K562 (cell line): ENCODE measurements at places on chromosomes 2 and 18.

GRCh38 chr2:45993476-45993991 lies 303.7 kb upstream of the EPAS1 start:
- DNase-seq: peak; percentile 68

GRCh38 chr18:8870528-8870927 lies 165.2 kb downstream of the MTCL1 start:
- DNase-seq: no peak

DNA sequence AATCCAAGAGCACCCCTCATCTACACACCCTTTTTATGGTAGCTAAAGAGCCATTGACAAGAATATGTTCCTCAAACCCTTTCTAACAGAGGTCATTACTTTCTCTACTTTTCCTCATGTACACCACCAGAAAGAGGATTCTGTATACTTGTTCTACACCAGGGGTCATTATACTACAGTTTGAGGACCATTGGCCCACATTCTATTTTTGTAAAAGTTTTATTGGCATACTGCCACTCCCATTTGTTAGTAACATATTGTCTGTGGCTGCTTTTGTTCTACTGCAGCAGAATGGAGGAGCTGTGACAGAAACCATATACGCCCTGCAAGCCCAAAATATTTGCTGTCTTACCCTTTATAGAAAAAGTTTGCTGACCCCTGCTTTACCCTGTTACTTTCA lies 14.3 kb downstream of the HTR2B start:
- no peak for DNase-seq

- no peak for DNase-seq
Observed at GRCh38 chr2:123438675-123439074, 586.4 kb upstream of the CNTNAP5 start.

- DNase-seq: no peak
Observed at GRCh38 chr2:25431604-25432003, 89.9 kb upstream of the DNMT3A start.

- DNase-seq: no peak
Observed at GRCh38 chr2:10151462-10151861, 28.9 kb downstream of the RRM2 start.

DNA sequence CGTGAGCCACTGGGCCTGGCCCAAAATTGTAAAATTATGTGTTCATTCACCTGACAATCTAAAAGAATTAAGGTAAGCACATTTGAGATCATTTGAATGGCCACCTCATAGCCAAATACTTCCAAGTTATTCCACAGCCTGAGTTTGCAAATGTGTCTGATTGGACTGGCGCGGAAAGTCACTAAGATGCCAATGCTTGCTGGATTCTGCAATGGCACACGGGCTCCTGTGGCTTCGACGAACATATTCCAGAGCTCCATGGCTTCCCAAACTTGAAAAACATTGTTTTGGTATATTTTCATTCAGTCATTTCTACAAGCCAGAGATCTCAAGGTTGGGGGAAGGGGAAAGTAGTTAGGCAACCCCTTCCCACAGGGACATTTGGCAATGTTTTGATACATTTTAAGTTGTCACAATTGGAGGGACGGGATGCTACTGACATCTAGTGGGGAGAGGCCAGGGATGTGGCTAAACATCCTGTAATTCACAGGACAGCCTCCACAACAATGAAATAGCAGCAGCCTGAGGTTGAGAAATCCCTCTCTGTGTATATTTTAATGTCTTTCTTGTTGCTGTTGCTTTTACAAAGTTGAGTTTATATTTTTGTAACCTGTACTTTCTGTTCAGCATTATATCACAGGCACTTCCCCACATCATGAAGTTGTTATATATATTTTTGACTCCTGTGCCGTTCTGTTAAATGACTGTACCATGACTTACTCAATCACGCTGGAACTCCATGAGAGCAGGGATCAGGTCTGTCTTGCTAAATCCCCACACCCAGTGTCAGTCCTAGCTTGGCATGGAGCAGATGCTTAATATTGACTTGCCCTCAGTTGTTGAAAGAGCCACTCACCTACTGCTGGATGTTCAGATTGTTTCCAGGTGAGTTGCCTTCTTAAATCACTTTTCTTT lies 56.9 kb downstream of the COL4A4 start:
- peak; percentile 15 for DNase-seq

DNA sequence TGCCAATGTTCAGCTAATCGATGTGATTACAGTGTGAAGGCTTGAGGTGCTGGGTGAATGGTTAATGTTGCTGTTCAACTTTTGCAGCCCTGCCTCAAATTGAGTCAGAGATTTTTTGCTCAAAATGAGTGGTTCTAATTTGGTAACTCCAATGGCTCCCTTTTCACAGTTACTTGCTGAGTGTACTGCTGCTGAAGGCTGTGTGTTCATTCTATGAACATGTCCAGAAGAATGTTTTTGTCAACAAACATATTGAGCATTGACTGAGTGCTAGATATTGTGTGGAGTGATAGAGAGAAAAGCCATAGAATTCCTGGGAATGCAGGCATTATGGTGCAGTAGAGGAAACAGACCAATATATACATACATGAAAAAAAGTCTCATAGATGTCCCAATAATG lies 39.0 kb upstream of the TCF4 start:
- DNase-seq: no peak

DNA sequence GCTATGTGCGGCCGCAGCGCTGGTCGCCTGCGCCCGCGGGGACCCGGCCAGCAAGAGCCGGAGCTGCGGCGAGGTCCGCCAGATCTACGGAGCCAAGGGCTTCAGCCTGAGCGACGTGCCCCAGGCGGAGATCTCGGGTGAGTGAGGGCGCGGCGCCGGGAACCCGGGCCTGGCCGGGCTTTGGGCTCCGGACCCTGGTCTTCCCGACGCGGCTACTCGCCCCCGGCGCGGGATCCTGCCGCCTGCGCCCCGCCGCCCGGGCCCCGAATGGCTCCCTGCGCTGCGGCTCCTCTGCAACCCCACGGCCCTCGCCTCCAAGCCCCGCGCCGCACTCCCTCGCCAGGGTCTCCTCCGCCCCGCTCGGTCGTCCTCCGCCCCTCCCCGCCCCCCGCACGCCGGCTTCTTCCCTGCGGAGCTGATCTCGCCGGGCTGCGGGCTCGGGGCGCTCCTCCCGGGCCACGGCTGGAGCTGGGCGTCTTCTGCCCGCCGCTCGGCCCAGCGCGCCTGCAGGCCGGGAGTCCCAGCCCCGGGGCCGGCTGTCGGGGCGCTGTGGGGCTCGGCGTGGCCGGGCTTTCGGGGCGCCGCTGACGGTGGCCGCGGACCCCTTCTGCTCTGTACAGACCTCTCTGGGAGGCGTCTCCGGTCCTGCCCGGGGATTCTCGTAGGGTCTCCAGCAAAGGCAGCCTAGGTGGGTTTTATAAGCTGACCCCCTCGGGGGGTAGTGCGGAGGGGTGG lies 652 bp downstream of the GPC1 start:
- no peak for DNase-seq

GRCh38 chr2:196233805-196234475 lies 62.6 kb upstream of the STK17B start:
- no peak for DNase-seq

DNA sequence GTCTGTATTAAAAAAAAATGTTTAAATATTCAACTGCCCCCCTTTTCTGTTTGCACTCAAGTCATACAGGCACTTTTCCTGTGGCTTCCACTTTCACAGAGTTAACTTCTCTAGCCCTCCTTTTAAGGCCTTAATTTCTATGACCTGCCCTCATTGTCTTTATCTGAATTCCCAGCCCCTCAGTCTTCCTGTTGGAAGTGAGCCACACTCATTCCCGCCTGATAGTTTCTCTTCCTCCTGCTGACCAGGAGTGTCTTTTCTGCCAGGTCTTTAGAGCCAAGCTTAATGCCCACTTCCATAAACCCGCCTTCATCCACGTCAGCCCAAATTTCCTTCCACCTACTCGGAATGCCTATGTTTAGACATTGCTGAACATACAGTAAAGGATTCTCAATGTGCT lies 10.5 kb downstream of the COPS8 start:
- no peak for DNase-seq

DNA sequence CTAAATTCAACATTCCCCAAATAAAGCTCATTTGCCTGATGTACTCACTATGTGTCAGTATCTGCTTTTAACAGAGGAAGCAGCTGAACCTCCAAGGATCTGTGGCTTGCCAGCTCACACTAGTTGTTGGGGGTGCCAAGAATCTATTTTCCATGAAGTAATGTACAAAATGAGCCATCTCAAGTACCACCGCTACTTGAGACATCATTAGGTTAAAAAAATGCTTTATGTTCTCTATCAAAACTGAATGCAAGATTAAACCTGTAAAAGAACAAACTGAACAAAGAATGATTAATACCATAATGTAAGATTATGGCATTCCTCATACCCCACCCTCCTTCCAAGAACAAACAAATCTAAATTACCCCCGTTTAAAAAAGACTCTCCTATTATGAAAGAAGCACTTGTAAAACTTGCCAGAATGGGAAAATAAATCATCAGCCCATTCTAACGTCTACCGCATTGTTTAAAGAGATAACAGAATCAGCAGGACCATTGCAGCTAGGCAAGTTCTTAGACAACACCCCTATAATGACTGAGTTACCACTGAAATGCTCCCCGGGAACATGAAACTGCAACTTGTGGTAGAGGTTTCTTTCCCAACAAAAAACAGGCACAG lies 471.6 kb downstream of the DLGAP1 start:
- DNase-seq: peak; percentile 21

DNA sequence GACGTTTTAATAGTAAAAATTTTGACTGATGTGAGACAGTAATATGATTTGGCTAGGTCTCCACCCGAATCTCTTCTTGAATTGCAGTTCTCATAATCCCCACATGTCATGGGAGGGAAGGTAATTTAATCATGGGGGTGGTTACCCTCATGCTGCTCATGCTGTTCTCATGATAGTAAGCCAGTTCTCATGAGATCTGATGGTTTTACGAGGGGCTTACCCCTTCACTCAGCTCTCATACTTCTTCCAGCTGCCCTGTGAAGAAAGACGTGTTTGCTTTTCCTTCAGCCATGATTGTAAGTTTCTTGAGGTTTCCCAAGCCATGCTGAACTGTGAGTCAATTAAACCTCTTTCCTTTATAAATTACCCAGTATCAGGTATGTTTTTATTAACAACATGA lies 327.0 kb upstream of the CDH7 start:
- no peak for DNase-seq
